ENCODE measurements at places on chromosomes 3 and 15.
A peak's percentile ranks its signal among the peaks of the same experiment; 100 is the strongest.

GRCh38 chr15:94230883-94231722 lies at the start of gene MCTP2:
Gene MCTP2 (plus strand): TSS chr15:94231561. CDS start chr15:94298266, 66,705 bp downstream.
- DNase-seq, result no peak

DNA sequence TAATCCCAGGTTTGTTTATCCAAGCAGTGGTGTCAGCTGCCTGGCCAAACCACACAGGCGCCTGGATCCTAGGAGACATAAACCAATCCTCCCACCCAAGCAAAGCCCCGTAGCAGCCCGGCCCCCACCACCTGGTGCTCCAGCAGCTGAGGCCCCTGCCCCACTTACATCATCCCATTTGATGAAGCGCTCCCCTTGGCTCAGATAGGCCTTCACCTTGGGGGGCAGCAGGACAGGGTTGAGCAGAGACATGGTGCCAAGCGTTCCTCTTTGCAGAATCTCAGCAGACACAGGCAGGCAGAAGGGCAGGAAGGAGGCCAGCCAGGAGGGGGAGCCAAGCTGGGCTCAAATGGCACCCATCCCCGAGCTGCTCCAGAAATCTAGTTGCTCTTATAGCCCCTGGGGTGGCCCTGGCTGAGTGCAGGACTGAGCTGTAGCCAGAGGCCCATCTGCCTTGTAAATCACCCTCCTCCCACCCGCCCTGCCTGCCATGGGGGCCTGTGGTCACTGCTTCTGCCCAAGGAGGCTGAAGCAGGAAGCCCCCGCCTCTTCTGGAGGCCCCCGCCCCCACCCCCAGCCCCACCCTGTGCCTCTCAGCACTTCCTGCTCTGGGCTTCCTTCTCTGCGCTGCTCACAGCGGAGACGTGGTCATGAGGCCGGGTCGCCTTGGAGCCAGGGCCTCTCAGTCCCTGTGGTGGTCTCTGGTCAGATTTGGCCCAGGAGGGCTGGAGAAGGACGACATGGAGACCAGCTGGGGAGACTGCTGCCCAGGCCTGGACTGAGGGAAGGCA lies at the start of gene PLCB2:
TSS of gene PLCB2 (minus strand) at position 515 of the 791 bp plus-strand sequence. CDS start at position 252, 263 bp downstream.
- DNase-seq, result no peak

DNA sequence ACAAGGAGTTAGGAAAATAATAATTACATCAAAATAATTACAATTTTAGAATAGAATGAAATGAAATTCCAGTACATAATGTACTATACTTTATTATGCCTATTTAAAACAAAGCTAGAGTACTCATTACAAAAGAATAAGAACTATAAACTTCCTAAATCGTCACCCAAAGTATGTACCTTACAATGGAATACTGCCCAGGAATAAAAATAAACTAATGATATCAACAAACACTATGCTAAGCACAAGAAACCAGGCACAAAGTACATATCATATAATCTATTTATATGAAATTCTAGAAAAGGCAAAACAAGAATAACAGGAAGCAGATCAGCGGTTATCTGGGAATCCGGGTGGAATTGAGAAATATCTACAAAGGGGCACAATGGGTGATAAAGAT lies 84.7 kb downstream of the MYO9A start:
- no peak for DNase-seq

- peak; percentile 79 for DNase-seq
These were observed 214.5 kb downstream of the ZIC4 start for GRCh38 chr3:147191795-147192385.

- no peak for DNase-seq
These were observed 115.2 kb downstream of the PEX5L start for GRCh38 chr3:179921500-179921899.

GRCh38 chr15:78155355-78155939 lies 6.3 kb downstream of the IDH3A start:
- DNase-seq, result no peak

DNA sequence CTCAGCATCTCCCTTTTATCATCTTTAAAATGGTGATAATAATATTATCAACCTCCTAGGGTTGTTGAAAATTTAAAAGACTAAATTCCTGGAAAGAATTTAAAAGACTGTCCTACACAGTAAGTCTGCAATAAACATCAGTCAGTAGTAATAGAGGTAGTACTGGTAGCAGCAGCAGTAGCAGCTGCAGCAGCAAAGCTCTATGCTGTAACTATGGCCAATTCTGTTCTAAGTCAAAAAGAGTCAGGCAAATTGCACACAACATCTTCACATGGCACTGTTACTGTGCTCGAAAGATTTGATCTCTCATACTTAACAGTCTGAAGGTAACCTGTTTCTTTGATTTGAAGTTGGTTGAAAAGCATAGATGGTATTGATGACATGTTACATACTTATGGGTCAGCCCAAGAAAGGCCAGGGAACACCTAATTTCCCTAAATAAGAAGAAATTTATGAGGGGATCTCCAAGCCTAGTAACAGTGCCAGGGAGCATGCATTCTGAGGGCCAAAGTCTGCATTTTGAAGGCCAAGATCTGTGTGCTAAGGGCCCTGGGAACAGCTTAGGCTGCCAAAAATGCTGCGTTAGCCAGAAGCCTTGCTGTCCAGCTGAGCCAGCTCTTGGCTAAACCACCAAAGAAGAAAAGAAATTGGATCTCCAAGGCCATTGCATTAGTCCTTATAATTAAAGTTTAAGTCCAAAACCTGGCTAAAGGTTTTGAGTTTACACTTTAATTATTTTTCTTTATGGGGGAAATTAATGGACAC lies 68.2 kb downstream of the SIDT1 start:
- no peak for DNase-seq

DNA sequence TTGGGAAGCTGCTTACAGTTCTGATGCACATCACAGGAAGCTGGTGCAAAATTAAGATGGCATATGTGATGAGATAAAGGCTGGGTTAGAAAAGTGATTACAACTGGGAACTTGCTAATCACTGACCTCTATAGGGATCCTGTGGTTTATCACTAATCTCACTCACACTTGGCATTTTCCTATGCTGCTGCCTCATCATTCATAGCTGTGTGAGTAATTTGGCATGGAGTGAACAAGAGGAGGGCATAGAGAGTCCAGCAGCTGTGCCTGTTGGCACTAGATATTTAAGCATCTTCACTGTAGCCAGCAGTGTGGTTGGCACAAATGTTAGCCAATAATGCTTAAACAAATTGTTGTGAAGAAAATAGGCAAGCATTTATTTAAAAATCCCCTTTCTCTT lies 217.7 kb upstream of the CGNL1 start:
- no peak for DNase-seq

- DNase-seq, result no peak
These were observed 112.6 kb downstream of the FNDC3B start for GRCh38 chr3:172151651-172152649.

DNA sequence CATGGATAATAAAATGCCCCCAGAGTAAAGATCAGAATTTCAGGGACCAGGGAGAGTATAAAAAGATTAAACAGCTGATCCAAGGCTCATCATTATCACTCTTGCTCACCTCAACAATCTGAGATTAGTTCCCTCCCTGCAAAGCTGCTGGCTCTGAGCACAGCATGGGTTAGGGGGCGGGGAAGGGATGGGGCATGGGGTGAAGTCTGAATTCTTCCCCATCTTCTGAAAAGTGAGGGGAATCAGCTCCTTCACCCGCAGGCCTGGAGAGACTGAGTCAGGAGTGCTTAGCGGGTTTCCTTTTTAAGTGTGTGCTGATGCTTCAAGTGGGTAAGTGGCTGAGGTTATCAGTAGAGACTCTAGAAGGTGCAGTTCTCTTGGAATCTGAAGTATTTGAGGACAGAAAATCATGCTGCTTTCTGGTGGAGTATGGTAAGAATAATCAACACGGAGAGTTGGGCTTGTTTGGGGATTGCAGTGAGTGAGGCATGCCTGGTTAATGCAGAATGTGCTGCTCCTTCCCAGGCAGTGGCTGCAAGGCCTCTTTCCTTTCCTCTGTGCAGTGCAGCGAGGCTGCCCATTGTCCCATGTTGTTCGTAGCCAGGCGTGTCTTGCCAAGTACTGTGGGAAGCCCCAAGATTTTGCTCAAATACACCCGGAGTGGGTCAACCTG lies 59.2 kb upstream of the TRAK1 start:
- DNase-seq, result no peak

Data from foreskin fibroblast (primary cell).